ENCODE measurements at places on chromosomes 2 and 18.

DNA sequence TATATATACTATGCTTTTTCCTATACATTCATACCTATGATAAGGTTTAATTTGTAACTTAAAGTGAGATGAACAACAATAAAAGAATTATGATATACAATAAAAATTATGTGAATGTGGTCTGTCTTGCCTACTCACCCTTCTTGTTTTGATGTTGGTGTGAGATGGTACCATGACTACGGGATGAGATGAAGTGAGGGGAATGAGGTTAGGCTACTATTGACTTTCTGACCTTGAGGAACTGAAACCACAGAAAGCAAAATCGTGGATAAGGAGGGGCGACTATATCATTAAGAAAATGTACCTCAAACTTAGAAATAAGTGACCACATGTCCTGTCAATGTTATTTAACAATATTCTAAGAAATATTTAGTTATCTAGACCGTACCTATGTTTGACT, 103.9 kb upstream of the PPP1CB start:
- DNase-seq, result no peak

GRCh38 chr2:42135381-42136312, 33.5 kb upstream of the EML4 start:
- DNase-seq, result no peak

DNA sequence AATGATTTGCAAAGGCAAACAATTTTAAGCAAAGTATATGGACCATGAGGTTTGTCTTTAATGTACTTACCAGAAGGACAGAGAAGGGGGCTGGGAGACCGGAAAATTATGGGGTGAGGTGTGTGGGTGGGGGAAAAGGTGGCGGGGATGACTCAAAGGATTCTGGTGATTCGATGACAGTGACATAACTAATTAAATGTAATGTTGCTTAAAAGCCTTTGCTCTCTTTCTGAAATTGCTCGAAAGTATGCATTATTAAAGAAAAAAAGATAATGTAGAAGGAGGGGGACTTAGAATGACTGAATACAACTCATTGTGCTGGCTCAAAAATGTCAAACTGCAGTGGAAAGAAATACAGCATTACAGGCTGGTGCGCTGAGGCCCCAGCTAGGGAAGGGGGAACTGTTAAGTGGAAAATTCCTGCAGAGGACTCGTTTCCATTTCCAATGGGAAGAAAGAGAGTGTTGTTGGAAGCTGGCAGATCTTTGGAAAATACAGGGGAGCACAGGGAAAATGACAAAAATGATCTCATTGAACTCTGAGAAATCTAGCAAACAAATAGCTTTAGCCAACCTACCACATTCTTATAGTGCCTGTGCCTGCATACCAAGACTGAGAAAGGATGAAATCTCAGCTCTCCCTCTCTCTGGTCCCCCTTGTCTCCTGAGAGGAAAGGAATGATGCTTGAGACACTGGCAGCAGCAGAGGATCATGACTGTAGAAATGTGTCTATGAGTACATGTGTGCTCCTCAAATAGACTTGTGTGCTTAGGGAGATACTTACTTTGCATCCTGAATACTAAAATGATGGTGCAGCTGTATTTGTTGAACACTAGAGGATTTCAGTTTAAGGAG, 632.4 kb downstream of the NYAP2 start:
- no peak for DNase-seq

DNA sequence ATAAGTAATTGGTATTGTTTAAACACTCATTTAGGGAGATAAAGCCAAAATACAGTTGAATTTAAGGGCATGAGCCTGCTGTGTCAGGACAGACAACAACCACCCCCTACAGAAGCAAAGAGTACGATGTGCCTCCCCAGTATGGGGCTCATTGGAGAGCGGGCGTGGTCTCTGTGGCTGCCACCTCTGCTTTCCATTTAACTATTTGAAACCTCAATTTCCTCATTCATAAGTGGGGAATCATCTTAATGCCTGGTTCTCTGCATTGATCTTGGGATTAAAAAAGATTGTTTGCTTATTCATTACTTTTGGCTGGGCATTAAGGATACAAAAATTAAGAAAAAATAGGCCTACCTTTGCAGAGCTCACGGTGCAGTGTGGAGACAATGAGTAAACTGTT, 21.4 kb downstream of the KCNS3 start:
- no peak for DNase-seq

DNA sequence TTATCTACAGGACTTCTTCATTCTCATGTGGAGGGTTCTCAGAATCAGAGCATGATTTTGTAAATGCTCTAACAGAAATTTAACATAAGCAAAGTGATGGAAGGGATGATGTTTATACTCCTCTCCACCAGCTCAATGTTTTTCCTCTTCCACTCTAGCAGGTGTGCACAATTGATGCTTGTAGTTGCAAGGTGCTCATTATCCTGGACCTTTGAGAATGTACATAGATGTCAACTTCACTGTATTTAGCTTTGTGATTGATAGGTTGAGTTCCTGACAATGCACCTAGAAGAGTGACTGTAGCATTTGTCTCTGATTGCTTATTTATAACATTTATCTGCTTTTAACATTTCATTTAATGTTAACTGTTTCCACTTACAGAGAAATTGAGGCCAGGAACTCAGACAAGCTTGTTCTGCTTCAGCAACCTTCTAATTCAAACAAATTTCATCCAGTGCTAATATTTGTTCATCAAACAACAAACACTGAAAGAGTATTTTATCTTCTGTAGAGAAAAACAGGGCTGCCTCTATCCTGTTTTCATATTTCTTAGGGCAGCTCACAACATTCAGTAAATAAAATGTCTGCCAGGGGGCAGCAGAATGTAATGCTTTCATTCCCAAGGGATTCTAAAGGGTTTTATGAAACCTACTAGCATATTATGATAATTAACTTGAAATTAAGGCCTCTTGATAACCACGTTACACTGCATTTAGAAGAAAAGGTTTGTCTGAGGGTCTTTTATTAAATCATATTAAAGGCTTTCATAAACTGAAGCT, 127.9 kb upstream of the NOL4 start:
- no peak for DNase-seq

DNA sequence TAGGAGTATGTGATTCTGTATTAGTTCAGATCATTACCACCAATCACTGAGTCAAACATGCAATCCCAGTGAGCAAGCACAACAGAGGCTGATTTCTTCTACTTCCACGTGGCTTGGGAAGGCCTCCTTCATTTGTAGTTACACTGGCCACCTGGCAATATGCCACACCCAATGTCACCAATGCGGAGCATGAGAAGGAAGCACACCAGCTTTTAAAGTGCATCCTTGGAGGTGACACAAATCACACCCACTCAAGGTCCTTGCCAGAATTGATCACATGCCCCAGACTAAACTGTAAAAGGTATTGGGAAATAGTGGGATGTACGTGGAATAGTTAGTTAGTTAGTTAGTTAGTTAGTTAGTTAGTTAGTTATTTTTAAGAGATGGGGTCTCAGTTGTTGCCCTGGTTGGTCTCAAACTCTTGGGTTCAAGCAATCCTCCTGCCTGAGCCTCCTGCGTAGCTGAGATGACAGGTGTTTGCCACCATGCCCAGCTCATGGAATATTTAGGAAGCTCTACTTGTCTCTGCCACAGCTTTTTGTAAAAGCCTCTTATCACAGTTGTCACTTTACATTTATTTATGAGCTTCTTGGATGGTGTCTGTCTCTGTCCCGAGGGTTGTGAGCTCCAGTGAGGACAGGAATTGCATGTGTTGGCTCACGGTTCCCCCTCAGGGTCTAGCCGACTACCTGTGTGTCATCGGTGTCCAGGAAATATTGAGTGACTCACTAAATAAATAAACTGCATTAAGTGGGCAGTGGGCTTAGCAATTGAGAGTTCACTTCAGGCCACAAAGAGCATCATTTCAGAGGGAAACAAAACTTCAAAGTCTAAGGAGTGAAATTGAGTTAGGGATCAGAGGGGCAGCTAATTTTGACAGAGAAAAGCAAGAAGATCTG, 28.1 kb upstream of the CAB39 start:
- DNase-seq, result no peak

DNA sequence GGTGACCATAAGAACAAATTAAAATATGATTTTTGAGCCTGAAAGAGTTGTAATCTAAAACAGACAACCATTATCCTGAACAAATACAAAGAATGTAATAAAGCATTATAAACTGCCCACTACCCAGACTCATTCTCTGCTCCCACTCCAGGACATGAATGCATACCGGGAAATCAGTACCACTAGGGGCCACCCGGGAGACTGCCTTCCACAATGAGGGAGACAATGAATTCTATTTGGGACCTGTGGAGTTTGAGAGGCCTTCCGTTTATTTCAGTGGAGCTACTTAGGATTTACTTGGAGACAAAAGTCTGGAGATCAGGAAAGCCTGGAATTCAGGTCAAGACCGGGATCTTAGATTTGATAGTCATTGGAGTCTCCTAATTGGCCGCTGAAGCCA, 50.0 kb downstream of the NAB1 start:
- DNase-seq, result no peak

- no peak for DNase-seq
Measured at GRCh38 chr18:79429785-79430281, 34.1 kb downstream of the NFATC1 start.

GRCh38 chr18:6254456-6254855, 160.3 kb downstream of the L3MBTL4 start:
- DNase-seq, result no peak

- no peak for DNase-seq
Measured at GRCh38 chr18:60082790-60083189, 183.0 kb downstream of the PMAIP1 start.

- no peak for DNase-seq
Measured at GRCh38 chr2:109333414-109334210, 204.6 kb downstream of the SH3RF3 start.

All from stimulated activated CD4-positive, alpha-beta T cell treated with anti-CD3 and anti-CD28 coated beads, Interleukin-15, amount 100 ng/mL, for 1 hour (primary cell).